Naive thymus-derived CD4-positive, alpha-beta T cell (primary cell): ENCODE measurements at places on chromosomes 11 and 22.
A peak's percentile ranks its signal among the peaks of the same experiment; 100 is the strongest.

GRCh38 chr22:47310601-47311000, 548.2 kb downstream of the TBC1D22A start:
- no peaks in the 10 kb centered on the region for H3K27me3 ChIP-seq
- DNase-seq: no peak
- no peak overlapping the region for H3K27ac ChIP-seq
- no peaks in the 10 kb centered on the region for H3K36me3 ChIP-seq
- H3K4me3 ChIP-seq: no peak overlapping the region
- H3K4me1 ChIP-seq: no peaks in the 10 kb centered on the region

DNA sequence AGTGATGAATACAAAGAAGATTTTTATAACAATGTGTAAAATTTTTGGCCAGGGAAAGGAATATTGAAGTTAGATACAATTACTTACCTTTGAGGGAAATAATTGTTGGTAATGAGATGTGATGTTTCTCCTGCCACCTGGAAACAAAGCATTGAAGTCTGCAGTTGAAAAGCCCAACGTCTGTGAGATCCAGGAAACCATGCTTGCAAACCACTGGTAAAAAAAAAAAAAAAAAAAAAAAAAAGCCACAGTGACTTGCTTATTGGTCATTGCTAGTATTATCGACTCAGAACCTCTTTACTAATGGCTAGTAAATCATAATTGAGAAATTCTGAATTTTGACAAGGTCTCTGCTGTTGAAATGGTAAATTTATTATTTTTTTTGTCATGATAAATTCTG, 5.3 kb downstream of the BIRC3 start:
- peaks cover 10% of the 10 kb centered on the region for H3K36me3 ChIP-seq
- peaks cover 39% of the 10 kb centered on the region for H3K4me1 ChIP-seq
- no peak for DNase-seq
- H3K27ac ChIP-seq: peak overlapping the region; percentile 56
- peak overlapping the region; percentile 27 for H3K4me3 ChIP-seq

DNA sequence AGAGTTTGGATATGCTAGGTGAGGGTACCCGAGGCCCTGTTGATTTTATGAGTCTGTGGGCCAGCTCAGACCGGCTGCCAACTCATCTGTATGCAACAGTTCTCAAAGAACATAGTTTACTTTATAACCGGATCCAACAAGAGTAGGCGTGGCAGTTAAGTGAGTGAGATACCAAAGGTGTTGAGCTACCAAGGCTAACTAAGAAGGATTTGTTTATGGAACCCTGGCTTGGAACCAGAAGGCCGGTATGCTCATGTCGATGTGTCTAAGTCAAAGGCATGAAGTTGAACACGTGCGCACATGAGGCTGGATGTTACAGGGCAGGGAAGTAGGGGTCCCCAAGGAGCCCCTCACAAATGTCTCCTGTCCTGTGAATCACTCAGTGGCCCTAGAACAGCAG, at the start of gene KCNJ1:
Gene KCNJ1, minus strand, starts transcription at position 20 of the 400 bp plus-strand sequence. CDS start 27,053 bp downstream, outside the sequence.
- no peaks in the 10 kb centered on the region for H3K36me3 ChIP-seq
- H3K27me3 ChIP-seq: no peaks in the 10 kb centered on the region
- H3K4me1 ChIP-seq: no peaks in the 10 kb centered on the region
- DNase-seq: no peak
- H3K4me3 ChIP-seq: no peak within 1 kb of the TSS

DNA sequence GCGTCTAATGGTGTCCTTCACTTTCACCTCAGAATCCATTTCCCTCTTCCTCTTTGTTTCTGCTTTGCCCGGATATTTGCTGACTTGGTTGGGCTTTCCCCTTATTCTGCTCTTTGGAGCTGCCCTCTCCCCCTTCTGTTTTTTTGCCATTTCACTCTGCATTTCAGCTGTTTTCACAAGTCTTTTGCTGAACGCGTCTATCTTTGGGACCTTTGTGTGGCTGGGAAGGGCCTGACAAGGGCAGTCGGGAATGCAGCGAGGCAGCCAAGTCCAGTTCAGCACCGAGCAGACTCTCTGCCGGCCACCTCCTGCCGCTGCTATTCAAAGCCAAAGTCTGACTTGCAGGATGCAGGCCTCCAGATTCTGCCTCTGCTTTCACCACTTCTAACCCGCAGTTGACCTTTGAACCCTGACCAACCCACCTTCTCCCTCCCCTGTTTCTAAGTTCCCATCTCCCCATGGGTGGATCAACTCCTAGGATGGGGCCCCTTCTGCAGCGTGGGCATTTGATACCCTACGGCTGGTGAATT, 38.2 kb downstream of the FEZ1 start:
- H3K27ac ChIP-seq: no peak overlapping the region
- no peaks in the 10 kb centered on the region for H3K36me3 ChIP-seq
- no peak for DNase-seq
- H3K27me3 ChIP-seq: no peaks in the 10 kb centered on the region

- H3K36me3 ChIP-seq: no peaks in the 10 kb centered on the region
- no peaks in the 10 kb centered on the region for H3K27me3 ChIP-seq
- H3K4me3 ChIP-seq: no peak overlapping the region
- DNase-seq: no peak
- no peaks in the 10 kb centered on the region for H3K4me1 ChIP-seq
Measured at GRCh38 chr11:30314625-30315024, 8.3 kb upstream of the ARL14EP start.

DNA sequence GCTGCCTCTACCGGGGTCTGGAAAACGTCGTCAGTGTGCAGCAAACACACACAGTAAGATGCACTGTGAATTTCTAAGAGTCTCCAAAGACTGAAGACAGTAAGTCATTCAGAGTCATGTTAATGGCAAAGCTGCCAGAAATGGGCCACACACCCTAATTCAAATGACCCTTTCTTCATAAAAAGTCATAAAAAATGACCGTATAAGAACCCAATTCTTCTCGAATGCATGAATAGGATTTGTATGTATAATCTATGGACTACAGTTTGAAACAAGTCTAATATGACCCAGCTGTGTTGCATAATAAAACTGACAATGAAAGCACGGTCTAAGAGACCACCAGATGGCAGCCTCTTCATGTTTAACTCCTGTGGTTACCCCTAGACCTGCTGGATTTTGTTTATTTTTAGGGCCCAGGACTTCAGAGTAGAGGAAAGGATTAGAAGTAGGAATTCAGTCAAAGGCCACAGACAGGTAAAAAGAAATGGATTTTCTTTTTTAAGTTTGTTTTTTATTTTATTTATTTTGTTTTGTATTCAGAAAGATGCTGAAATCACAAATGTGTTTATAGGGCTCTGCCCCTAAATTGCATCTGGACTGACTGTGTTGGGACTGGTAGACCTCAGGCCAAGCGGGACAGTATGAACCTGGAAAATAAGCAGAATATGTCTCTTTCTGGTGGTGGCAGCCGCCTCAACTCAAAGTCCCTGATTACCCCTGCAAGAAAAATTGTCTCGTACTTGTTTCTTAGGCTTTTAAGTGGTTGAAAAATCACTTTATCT, 32.1 kb upstream of the SLC5A12 start:
- H3K4me1 ChIP-seq: no peaks in the 10 kb centered on the region
- no peak overlapping the region for H3K4me3 ChIP-seq
- no peaks in the 10 kb centered on the region for H3K27me3 ChIP-seq

GRCh38 chr11:28296426-28296825, 188.2 kb downstream of the METTL15 start:
- H3K4me3 ChIP-seq: no peak overlapping the region
- H3K27ac ChIP-seq: no peak overlapping the region
- no peaks in the 10 kb centered on the region for H3K27me3 ChIP-seq
- no peaks in the 10 kb centered on the region for H3K36me3 ChIP-seq
- DNase-seq: no peak
